Activated CD8-positive, alpha-beta memory T cell treated with anti-CD3 and anti-CD28 coated beads for 1 hour (primary cell): ENCODE measurements at places on chromosomes 16 and 17.

GRCh38 chr16:66741169-66741900 lies 10.1 kb downstream of the DYNC1LI2 start:
- no peak for DNase-seq

DNA sequence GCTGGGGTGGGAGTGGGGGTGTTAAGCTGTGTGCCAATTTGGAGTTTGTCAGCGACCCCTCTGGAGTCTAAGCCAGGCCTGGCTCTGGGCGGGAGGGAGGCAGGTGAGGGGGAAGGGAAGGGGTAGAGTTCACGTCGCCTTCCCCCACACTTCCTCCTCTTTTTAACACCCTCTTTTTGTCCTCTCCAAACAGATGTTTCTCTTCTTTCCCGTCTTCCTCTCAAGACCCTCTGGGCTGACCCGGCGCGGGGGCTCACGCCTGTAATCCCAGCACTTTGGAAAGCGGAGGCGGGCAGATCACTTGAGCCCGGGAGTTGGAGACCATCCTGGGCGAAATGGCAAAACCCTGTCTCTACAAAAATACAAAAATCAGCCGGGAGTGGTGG lies 3.3 kb downstream of the HOXB1 start:
- DNase-seq: no peak

DNA sequence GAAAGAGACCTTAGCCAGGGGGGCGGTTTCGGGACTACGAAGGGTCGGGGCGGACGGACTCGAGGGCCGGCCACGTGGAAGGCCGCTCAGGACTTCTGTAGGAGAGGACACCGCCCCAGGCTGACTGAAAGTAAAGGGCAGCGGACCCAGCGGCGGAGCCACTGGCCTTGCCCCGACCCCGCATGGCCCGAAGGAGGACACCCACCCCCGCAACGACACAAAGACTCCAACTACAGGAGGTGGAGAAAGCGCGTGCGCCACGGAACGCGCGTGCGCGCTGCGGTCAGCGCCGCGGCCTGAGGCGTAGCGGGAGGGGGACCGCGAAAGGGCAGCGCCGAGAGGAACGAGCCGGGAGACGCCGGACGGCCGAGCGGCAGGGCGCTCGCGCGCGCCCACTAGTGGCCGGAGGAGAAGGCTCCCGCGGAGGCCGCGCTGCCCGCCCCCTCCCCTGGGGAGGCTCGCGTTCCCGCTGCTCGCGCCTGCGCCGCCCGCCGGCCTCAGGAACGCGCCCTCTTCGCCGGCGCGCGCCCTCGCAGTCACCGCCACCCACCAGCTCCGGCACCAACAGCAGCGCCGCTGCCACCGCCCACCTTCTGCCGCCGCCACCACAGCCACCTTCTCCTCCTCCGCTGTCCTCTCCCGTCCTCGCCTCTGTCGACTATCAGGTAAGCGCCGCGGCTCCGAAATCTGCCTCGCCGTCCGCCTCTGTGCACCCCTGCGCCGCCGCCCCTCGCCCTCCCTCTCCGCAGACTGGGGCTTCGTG lies at the start of gene MAPT:
MAPT (plus strand) TSS at position 533 of the 763 bp plus-strand sequence. CDS start 67,784 bp downstream, outside the sequence.
- DNase-seq: peak; percentile 68

DNA sequence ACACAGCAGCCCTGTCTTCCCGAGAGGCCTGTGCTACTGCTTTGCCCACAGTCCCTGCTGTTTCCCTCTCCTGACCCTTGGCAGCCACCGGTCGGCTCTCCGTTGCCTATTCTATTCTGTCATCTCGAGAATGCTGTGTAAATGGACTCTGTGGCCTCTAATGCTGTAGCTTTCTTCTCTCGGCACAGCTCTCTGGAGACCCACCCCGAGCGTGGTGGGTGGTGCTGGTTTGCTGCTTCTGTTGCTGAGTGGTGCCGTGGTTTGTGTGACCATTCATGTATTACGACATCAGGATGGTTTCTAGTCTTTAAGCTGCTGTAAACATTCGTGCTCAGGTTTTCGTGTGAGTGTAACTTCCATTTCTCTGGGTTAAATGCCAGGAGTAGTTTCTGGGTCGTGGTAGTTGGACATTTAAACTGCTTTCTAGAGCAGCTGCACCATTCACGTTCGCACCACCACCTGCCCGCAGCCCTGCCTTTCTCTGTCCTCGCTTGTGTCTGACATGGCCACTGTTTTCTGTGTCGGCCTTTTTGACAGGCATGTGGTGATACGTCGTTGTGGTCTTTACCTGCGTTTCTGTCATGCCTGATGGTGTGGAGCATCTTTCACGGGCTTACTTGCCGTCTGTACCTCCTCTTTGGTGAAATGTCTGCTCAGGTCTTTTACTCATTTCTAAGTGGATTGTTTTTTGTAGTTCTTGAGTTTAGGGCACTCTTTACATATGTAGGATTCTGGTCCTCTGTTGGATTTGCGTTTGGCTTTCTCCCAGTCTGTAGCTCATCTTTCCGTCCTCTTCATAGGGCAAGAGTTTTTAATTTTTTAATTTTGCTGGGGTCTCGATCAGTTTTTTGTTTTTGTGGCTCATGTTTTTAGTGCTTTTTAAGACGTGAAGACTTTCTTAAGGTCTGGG lies 47.7 kb upstream of the ZNF750 start:
- no peak for DNase-seq

DNA sequence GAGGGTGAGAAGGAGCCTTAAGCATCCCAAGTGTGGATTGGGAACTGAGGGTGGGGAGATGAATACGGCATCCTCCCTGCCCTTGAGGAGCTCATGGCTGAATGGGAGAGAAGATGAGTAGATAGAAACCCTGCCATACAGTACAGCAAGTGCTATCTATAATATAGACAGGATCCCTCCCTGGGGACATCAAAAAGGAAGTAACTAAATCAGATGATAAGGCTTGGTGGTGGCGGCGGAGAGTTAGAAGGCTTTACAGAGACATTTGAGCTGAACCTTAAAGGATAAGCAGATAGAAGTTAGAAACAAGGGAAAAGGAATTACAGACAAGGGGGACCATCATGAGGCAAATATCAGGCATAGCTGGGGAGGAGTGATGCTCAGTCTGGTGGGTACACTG lies 67.5 kb upstream of the TMEM132E start:
- DNase-seq: no peak
